ENCODE measurements at places on chromosomes 12 and 14.

DNA sequence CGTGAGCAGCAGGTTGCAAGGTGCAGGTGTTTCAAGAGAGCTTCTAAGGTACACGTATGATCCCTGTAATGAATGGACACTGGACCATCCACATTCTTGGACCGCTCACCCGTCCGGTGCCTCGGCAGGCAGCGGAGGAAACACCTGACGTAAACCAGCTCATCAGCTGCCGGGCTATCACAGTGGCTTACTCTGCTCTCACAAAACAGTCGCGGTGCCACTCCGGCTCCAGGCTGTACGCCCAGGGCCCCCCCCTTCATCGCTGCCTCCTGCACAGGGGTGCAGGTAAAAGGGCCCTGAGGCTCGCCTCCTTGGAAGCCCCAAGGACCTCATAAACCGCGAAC, 436 bp downstream of the VPS33A start:
- peaks cover 15% of the 10 kb centered on the region for H3K4me1 ChIP-seq
- DNase-seq = no peak
- peaks cover 18% of the 10 kb centered on the region for H3K36me3 ChIP-seq
- H3K27ac ChIP-seq = peak overlapping the region; percentile 99
- peak overlapping the region; percentile 96 for H3K4me3 ChIP-seq
- peaks cover 4% of the 10 kb centered on the region for H3K27me3 ChIP-seq

- H3K4me1 ChIP-seq = no peaks in the 10 kb centered on the region
- DNase-seq = no peak
- H3K27ac ChIP-seq = no peak overlapping the region
- no peaks in the 10 kb centered on the region for H3K27me3 ChIP-seq
- H3K4me3 ChIP-seq = no peak overlapping the region
- H3K36me3 ChIP-seq = no peaks in the 10 kb centered on the region
Observed at GRCh38 chr12:129002427-129002826, 149.1 kb downstream of the GLT1D1 start.

- DNase-seq = no peak
- peaks cover 36% of the 10 kb centered on the region for H3K36me3 ChIP-seq
- no peak overlapping the region for H3K4me3 ChIP-seq
- no peak overlapping the region for H3K27ac ChIP-seq
Observed at GRCh38 chr12:122235741-122236140, 9.9 kb upstream of the DIABLO start.

GRCh38 chr12:47722941-47723631, 2.2 kb downstream of the ENDOU start:
- H3K4me1 ChIP-seq = peaks cover 14% of the 10 kb centered on the region
- H3K27me3 ChIP-seq = no peaks in the 10 kb centered on the region
- peaks cover 2% of the 10 kb centered on the region for H3K36me3 ChIP-seq

DNA sequence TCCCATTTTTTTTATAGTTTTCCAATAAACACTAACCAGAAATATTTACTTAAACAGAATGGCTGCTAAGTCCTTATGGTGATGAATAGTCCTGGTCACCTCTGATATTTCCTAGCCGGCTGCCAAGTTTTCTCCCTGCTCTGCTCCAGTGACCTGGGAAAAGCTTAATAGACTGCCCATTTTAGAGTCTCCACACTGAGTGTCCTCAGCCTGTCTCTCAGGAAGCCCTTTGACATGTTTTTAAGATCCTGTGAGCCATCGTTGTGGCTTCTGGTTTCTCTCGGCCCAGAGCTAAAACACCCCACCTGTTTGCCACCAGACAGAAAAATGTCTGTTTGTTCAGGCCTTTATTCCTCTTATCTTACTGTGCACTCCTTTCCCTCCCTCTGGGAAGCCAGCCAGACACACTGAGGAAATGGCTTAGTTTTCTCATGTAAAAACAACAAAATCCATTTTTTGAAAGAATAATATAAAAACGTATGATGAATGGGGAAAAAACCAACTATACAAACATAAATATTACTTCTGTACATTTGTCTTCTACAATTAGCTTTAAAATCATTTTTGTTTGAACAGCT, 25.4 kb upstream of the ALDH2 start:
- H3K27me3 ChIP-seq = no peaks in the 10 kb centered on the region
- H3K36me3 ChIP-seq = peaks cover 16% of the 10 kb centered on the region
- no peaks in the 10 kb centered on the region for H3K4me1 ChIP-seq
- H3K4me3 ChIP-seq = no peak overlapping the region
- no peak for DNase-seq
- no peak overlapping the region for H3K27ac ChIP-seq

DNA sequence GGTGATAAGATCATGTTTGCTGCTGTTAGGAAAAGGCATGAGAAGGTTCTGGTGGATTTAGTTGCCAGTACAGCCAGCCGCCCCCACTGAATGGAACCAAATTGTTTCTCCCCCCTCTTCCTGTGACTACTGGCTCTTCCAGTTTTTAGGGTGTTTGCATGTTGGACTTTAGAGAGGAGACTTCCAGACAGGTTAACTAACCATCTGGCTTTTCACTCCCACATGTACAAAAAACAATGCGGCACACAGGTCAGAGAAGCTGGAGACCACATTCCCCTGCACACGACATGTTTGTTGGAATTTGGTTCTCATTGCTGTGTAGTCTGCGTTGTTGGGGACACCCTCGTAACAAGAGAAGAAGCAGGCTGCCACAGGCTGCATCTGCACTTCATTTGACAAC, 103.9 kb upstream of the TMEM132C start:
- no peak overlapping the region for H3K27ac ChIP-seq
- no peak for DNase-seq
- no peak overlapping the region for H3K4me3 ChIP-seq
- H3K4me1 ChIP-seq = no peaks in the 10 kb centered on the region
- no peaks in the 10 kb centered on the region for H3K36me3 ChIP-seq

DNA sequence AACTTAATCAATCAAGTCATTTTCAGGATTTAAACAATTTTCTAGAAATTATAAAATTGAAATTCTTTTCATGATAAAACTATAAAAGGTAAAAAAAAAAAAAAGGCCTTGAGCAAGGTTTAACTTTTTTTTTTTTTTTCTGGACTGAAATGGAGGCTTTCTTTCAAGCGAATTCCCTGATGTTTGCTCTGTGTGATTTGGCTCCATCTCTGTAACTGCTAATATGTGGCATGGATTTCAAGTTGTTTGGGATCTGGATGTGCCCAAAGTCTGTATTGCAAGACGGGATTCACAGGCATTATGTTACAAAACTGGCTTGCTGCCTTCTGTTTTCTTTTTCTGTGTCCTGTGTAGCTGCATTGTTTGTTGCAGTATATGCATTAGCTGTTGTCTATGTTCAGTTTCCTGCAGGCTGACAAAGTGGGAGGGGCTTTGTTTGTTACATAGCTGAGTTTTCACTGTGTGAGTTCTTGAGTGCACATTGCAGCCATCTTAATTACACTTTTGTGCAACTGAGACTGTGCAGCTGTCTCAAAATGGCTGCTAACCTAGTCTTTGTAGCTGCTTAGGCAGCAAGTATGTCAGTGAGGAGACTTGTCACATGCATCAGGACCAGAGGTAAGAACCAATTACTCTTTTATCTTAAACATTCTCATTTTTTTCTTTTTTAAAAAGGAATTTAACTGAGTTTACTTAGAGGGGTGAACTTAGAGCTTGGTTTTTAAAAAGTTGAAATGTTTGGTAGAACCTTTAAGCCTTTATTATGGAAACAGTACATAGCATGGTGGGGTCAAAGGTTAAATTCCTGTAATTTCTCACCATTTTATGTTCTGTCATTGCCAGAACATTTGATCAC, 19.5 kb downstream of the ATF7IP start:
- peak overlapping the region; percentile 84 for H3K4me3 ChIP-seq
- H3K4me1 ChIP-seq = peaks cover 47% of the 10 kb centered on the region
- peaks cover 60% of the 10 kb centered on the region for H3K36me3 ChIP-seq
- peak overlapping the region; percentile 93 for H3K27ac ChIP-seq

DNA sequence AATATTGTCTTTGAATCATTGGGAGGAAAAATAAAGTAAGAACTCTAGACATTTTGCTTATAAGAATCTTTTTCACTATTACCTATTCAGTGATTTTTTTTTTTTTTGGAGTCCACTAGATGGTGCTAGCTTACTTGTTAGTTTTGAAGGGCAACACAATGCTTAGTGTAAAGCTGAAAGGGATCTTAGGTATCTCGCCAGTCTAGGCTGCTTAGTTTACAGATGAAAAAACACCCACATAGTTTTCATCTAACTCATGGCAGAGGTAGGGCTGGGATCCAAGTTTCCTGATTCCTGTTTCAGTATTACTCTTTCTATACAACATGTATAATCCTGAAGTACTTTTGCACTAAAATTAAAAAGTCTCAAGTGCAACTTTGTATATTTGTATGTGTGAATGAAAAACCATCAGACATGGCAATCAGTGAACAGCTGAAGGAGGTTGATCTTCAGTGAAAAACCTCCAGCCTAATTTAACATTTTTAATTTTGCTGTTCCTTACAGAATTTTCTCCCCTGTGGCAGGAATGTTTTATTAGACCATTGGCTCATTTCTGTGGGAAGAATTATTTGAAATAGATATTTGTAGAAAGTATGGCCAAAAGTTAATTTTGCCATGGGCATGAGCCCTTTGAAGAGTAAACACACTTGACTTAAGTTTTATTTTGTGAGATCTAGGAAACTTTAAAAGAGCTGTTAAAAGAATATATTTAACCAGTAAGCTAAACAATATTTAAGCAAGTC, 40.7 kb downstream of the LRRIQ1 start:
- H3K4me3 ChIP-seq = no peak overlapping the region
- no peaks in the 10 kb centered on the region for H3K36me3 ChIP-seq
- H3K4me1 ChIP-seq = no peaks in the 10 kb centered on the region

- H3K27ac ChIP-seq = no peak overlapping the region
- peaks cover 39% of the 10 kb centered on the region for H3K27me3 ChIP-seq
- no peaks in the 10 kb centered on the region for H3K36me3 ChIP-seq
- H3K4me1 ChIP-seq = no peaks in the 10 kb centered on the region
- no peak for DNase-seq
Observed at GRCh38 chr14:99660794-99661193, 15.9 kb downstream of the HHIPL1 start.

GRCh38 chr12:121524196-121524916, 56.5 kb downstream of the KDM2B start:
- H3K36me3 ChIP-seq = peaks cover 5% of the 10 kb centered on the region
- H3K27me3 ChIP-seq = no peaks in the 10 kb centered on the region

GRCh38 chr14:54669721-54670561, 103.0 kb downstream of the SAMD4A start:
- no peak for DNase-seq
- H3K4me3 ChIP-seq = no peak overlapping the region
- peaks cover 35% of the 10 kb centered on the region for H3K4me1 ChIP-seq
- H3K36me3 ChIP-seq = no peaks in the 10 kb centered on the region
- peaks cover 9% of the 10 kb centered on the region for H3K27me3 ChIP-seq

DNA sequence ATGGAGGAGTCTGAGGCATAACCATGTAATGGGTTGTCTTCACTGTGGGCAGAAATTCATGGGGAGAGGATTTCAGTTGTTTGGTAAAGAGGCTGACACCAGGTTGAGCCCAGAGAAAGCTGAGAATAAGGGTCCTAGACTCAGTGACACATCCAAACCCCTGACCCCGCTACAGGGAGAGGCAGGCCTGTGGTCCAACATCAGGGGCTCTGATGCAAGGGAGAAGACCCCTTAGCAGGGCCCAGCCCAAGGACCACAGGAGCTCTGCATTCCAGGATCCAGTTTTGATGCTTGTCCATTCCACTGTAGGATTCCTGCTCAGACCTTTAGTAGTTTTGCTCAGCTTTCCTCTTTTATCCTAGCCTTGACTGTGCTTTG, 15.5 kb downstream of the GPR68 start:
- H3K27ac ChIP-seq = peak overlapping the region; percentile 99
- peak overlapping the region; percentile 92 for H3K4me3 ChIP-seq
- H3K27me3 ChIP-seq = no peaks in the 10 kb centered on the region
- peaks cover 81% of the 10 kb centered on the region for H3K4me1 ChIP-seq
- H3K36me3 ChIP-seq = peaks cover 69% of the 10 kb centered on the region
- no peak for DNase-seq

GRCh38 chr12:55226523-55226922, 5.7 kb downstream of the OR10A7 start:
- H3K27me3 ChIP-seq = peaks cover 2% of the 10 kb centered on the region
- H3K4me1 ChIP-seq = no peaks in the 10 kb centered on the region
- no peak for DNase-seq
- H3K4me3 ChIP-seq = no peak overlapping the region
- H3K27ac ChIP-seq = no peak overlapping the region
- no peaks in the 10 kb centered on the region for H3K36me3 ChIP-seq

DNA sequence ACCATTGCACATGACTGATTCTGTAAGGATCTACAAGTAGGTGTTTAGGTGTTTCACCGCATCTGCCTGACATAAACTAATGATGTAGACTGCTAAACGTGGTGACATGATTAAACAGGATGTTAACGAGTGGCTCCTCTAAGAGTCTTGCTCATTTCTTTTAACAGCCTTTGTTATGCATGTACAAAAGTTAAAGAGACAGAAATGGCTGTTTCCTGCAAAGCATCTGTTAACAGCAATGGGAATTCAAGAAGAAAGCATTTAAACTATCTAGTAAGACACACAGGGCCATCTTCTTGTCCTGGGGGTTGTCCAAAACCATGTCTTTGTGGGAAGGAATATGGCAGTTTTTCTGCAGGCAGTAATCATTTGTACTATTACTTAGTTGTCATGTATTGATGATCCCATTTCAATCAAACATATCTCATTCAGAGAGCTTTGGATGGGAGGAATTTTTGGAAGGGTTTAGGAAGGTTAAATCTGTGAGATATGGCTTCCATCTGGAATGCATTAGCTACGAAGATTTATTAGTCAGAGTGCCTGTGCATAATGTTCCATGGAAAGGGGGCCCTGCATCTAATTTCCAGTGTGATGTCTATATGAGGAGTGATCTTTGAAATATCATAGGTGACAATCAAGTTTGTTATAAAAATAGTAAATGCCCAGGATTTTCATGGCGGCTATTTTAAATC, 495.1 kb downstream of the EGLN3 start:
- DNase-seq = no peak
- H3K4me1 ChIP-seq = peaks cover 2% of the 10 kb centered on the region
- H3K27ac ChIP-seq = no peak overlapping the region

DNA sequence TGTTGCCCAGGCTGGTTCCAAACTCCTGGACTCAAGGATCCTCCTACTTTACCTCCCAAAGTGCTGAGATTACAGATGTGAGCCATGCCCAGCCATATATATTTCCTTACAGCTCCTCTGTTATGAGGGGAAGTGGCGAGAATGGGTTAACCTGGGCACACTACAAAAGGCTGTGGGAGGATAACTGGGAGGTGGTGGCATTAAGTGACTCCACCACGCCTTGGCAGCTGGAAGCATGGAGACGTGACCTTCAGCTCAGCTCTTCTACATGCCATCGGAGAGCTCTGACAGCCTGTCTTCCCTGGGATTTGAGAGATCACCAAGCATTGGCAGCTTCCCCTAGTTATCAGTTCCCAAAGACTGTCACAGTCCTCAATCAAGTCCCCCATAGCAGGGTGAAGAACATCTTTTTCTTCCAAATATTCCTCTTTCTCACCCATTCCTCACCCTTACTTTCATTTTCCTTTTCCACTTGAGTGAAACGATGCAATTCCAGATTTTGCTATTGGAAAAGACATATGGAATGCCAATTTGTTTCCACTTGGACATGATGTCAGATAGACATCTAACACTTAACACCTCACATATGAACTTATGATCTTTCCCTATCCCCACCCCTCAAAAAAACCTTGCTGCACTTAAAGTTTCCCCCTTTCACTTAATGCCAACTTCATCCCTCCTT, 48.5 kb downstream of the PHLDA1 start:
- H3K27ac ChIP-seq = no peak overlapping the region
- H3K27me3 ChIP-seq = no peaks in the 10 kb centered on the region
- DNase-seq = no peak
- peaks cover 57% of the 10 kb centered on the region for H3K4me1 ChIP-seq
- H3K4me3 ChIP-seq = no peak overlapping the region
- H3K36me3 ChIP-seq = peaks cover 2% of the 10 kb centered on the region

- peaks cover 24% of the 10 kb centered on the region for H3K27me3 ChIP-seq
- H3K4me3 ChIP-seq = no peak overlapping the region
- no peak overlapping the region for H3K27ac ChIP-seq
Observed at GRCh38 chr12:57609101-57609780, 2.0 kb upstream of the ARHGEF25 start.
